ENCODE measurements at places on chromosomes 5 and 9.

DNA sequence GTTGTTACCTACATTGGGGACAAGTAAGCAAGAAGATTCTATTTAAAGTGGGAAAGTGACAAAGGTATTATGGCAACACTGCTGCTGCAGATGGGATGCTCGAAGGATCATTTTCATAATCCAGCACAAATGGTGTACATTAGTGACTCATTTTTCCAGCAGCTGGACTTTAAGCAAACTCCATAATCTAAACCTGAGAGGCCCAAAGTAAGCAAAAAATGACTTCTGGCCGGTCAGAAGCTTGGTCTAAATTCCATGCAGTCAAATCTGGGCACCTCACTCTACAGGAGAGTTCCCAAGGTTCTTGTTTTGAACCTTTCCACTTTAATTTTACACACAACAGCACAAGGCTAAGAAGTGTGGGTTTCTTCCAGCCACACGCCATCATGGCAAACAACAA, 43.6 kb upstream of the TRAF1 start:
- DNase-seq: no peak

DNA sequence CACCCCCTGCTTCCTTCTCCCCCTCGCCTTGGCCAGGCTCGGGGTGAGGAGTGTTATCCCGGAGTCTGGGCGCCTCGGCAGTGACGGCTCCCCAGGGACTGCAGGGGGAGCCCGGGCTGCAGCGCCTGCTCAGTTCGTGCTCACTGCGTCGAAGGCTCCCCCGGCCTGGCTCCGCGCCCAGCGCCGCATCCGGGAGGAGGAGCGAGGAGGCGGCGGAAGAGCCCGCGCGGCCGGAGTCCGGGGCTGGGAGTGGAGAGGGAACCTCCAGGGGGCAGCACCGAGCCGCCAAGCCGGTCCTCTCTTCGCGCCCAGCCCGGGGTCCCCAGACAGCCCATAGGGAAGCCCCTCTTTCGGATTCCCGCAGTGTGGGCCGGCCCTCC, 1.3 kb upstream of the EGR1 start:
- DNase-seq: peak; percentile 93

DNA sequence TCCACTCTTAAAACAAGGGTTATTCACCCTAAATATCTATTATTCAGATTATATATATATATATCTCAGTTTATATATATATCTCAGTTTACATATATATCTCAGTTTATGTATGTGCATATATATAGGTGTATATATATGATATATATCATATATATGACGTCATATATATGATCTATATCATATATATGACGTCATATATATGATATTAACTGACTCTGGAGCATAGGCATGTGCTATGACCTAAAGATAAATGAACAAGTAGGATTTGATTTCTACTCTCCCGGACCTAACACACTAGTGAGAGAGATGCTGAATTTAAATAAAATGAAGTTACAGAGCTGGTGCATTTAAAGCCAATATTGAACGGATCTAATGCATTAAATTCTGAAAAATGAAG, 174.3 kb downstream of the CDH9 start:
- DNase-seq: no peak

- no peak for DNase-seq
Measured at GRCh38 chr9:76642701-76643209, 121.5 kb upstream of the PCA3 start.

GRCh38 chr5:102991802-102992201, 128.1 kb downstream of the GIN1 start:
- DNase-seq: no peak

GRCh38 chr9:109001275-109001676, 12.0 kb downstream of the CTNNAL1 start:
- no peak for DNase-seq

- DNase-seq: no peak
Measured at GRCh38 chr9:91259162-91259561, 102.6 kb downstream of the AUH start.
